ENCODE measurements at places on chromosomes 5 and 9.

GRCh38 chr9:8384091-8384490, 584.5 kb upstream of the DMAC1 start:
- DNase-seq, result no peak

- no peak for DNase-seq
Measured at GRCh38 chr5:178349625-178350353, 117.2 kb upstream of the PHYKPL start.

GRCh38 chr5:16995372-16995771, 59.3 kb upstream of the MYO10 start:
- DNase-seq, result no peak

- no peak for DNase-seq
Measured at GRCh38 chr9:563200-563599, 278.3 kb upstream of the DMRT1 start.

- DNase-seq, result no peak
Measured at GRCh38 chr5:36599986-36600779, 6.2 kb upstream of the SLC1A3 start.

GRCh38 chr9:83699615-83700014, 8.1 kb downstream of the UBQLN1 start:
- no peak for DNase-seq
